ENCODE measurements at places on chromosomes 11 and 22.
A peak's percentile ranks its signal among the peaks of the same experiment; 100 is the strongest.

- DNase-seq = no peak
These were observed 229.5 kb downstream of the AASDHPPT start for GRCh38 chr11:106306942-106307341.

DNA sequence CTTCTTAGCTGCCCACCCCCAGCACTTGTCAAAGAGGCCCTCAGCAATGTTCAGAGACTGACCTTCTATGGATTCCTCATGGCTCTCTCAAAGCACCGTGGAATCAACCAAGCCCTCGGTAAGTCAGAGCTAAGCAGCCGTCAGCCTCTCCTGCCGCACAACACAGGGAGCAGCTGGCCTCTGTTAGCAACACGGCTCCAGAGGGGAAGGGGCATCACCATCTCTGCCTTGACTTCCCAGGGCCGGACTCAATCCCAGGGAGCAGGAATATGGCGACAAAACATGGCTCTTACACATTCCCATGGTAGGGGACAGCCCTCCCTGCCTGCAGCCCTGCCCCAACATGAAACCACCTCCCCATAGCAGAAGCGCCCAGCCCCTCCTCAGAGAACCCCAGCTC, 18.9 kb downstream of the ARFGAP2 start:
- no peak for DNase-seq

GRCh38 chr11:129457321-129457720, 81.7 kb downstream of the BARX2 start:
- DNase-seq = no peak

GRCh38 chr22:30873661-30874060, 94.9 kb downstream of the MORC2 start:
- no peak for DNase-seq

DNA sequence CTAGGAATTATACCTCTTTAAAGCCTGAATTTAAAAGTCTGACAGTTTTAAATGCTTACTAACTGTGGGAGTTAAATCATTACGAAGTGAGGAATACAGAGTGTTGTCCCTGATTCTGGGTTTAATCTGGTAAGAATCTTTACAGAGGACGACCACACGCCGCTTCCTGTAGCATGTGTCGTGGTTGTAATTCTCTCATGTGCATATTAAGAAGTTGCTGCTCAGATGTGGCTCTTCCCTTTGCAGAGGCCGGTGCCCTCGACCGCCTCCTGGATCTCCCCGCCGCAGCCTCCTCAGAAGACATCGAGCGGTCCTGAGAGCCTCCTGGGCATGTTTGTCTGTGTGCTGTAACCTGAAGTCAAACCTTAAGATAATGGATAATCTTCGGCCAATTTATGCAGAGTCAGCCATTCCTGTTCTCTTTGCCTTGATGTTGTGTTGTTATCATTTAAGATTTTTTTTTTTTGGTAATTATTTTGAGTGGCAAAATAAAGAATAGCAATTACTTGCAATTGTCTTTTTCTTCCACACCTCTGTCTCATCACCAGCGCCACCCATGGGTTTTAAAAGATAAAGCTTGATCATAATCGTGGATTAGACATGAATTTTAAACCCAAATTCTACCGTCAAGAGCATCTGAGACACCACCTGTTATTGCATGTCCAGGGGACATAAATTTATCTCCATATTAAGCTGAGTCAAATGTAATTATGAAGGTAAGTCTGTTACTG, 6.5 kb downstream of the GAL start:
- DNase-seq = no peak

- DNase-seq = no peak
These were observed 703.1 kb downstream of the BRD1 start for GRCh38 chr22:49124608-49125007.

DNA sequence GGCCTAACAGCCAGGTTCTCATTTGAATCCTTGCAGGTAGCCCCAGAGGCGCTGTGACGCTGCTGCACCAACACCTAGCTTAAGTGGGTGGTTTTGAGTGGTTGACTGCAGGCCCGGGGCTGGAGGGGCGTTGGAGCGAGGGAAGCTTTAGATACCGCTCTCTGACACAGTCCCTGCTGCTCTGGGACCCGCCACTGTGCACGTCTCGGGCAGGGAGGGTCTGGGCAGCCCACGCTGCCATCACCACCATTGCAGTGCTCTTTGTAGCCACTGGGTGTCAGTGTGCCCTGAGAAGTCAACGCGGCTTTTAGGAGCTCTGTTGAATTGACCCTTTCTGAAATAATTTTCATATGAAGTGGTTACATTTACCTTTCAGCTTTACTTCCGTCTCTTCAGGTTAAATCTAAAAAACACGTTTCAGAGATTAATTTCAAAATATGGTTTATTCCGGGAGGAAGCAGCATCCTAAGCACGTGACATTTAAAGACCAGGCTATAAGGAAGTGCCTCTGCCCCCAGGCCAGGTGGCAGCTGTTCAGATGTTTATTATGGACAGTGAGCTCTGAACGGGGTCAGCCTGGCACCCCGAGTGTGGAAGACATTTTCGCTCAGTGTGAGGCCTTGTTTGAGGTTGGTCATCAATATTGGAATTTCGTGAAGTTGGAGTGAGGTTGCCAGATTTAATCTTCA, 30.9 kb upstream of the PARVB start:
- DNase-seq = peak; percentile 36

DNA sequence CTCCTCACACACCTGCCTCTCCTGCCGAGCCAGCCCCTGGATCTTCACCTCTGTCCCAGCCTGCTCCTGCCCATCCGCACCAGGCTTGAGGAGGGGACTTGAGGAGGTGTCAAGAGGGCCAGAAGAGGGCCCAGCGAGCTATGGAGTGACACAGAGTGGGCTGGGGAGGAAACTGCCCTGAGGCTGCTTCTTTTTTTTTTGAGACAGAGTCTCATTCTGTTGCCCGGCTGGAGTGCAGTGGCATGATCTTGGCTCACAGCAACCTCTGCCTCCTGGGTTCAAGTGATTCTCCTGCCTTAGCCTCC, 21.9 kb upstream of the CDON start:
- no peak for DNase-seq

GRCh38 chr11:124071623-124071948, 30.5 kb upstream of the OR10G7 start:
- no peak for DNase-seq

DNA sequence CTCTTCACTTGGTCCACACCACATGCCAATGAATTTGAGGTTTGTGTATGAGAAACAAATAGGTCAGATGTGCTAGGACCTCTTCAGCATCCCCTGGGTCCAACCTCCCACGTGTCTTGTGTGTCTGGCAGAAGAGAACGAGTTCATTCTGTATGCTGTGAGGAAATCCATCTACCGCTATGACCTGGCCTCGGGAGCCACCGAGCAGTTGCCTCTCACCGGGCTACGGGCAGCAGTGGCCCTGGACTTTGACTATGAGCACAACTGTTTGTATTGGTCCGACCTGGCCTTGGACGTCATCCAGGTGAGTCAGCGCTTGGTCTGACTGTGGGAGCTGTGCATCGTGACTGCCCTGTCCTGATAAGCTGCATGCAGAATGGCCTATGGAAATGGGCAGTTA, 101.0 kb upstream of the SORL1-AS1 start:
- DNase-seq = peak; percentile 10

GRCh38 chr11:95327273-95327948, 96.4 kb upstream of the SESN3 start:
- no peak for DNase-seq

- no peak for DNase-seq
These were observed 1263.6 kb upstream of the RAG2 start for GRCh38 chr11:37861671-37862070.

DNA sequence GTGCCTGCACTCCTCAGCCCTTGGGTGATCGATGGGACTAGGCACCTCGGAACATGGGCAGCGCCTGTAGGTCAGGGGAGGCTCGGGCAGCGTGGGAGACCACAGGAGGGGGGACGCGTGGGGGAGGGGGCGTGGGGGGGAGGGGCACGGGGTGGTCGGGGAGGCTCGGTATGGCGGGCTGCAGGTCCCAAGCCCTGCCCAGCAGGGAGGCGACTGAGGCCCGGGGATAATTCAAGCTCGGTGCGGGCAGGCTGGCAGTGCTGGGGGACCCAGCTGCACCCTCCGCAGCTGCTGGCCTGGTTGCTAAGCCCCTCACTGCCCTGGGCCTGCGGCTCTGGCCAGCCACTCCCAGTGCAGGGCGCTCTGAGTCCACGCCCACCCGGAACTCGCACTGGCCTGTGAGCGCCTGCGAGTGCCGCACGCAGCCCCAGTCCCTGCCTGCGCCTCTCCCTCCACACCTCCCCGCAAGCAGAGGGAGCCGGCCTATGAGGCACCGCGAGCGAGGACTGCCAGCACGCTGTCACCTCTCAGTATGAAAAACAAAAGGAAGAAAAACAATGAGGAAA, 1698.3 kb upstream of the RAG2 start:
- no peak for DNase-seq

DNA sequence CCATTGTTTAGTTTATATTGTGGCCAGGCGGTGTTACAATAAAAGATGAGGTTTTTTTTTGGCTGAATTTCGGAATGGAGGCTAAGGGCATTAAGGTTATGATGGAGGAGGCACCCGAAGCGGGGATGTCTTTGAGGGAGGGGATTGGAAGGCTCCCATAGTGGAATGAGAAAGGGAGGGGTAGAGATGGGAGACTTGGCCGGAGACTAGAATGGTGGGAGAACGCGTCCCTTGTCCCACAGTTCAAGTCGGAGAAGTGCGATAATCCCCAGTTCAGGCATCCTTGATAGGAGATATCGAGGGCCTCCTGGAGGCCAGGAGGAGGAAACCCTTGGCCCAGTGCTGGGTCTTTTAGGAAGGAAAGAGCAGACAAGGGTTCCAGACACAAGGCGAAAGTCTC, 21.6 kb downstream of the ZNF195 start:
- DNase-seq = no peak

All from SW480 (cell line).